T-helper 17 cell (primary cell): ENCODE measurements at places on chromosomes 1 and 21.

DNA sequence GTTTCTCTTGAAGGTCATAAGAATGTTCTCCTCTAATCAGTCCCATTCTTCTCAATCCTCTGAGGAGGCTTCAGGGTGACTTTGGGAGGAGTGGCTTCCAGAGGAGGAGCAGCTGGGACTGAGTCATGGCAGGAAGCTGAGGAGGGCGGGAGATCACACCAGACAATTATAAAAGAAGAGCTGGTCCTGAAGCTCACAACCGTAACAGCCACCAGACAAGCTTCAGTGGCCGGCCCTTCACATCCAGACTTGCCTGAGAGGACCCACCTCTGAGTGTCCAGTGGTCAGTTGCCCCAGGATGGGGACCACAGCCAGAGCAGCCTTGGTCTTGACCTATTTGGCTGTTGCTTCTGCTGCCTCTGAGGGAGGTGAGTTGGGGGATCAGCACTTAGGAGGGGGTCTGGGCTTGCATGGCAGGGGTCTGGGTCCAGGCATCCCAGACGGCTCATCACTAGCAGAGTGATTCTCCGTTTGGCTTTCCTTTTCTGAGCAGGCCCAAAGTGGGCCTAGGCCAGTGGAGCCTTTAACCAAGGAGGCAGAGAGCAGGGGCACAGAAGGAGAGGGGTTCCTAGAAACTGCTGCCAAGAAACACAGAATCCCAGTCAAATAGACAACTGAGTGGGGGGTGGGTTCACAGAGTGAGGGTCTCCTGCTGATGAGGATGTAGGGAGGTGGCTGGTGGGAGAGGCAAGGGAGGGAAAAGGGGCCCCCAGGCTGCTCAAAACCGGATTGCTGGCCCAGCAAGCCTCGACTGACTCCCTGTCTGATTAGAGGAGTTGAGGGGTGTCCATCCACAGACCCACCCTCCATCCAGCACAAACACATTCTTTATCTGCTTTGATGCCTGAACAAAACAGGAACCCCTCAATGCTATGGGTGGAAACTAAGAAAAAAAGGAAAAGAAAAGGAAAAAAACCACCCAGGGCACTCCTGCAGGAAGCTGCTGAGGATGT lies at the start of gene ECM1:
ECM1 (plus strand) TSS at position 198 of the 953 bp plus-strand sequence; CDS start at position 299, 101 bp downstream.
- DNase-seq = no peak

GRCh38 chr1:189673217-189673616 lies 804.4 kb downstream of the BRINP3 start:
- DNase-seq = no peak

GRCh38 chr1:213083112-213083445 lies 32.0 kb downstream of the RPS6KC1 start:
- no peak for DNase-seq

DNA sequence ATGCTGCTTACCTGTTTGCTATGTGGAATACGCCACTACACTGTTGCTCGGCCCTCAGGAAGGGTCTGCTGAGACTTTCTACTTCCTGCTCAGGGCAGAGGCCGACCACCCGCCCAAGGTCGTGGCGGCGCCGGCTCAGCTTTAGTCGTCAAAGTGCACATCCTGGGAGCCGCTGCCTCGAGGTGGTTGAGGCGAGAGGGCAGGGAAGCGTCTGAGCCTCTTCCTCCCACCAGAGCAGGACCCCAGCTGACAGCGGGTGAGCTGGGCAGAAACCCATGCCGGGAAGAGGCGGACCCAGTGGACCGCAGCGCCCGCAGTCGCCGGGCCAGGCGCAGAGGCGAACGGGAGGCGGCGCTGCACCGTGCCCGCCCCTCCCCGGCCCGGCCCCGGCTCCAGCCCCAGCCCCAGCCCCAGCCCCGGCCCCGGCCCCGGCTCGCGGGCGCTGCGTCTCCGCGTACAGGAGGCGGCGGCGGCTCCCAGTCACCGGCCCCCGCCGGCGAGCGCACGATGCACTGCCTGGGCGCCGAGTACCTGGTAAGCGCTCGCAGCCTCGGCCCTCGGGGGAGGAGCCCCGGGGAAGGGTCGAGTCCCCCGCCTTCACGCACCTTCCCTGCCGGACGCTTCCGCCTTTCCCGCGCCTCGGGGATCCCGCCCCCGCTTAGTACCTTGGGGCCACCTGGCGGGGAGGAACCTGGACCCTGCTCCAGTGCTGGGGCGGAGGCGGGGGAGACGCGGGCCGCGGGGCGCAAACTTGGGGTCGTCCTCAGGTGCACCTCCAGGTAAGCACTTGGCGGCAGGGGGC lies at the start of gene SLC44A3:
SLC44A3 (plus strand) TSS at position 413 of the 802 bp plus-strand sequence; CDS start at position 508, 95 bp downstream.
- DNase-seq = no peak

DNA sequence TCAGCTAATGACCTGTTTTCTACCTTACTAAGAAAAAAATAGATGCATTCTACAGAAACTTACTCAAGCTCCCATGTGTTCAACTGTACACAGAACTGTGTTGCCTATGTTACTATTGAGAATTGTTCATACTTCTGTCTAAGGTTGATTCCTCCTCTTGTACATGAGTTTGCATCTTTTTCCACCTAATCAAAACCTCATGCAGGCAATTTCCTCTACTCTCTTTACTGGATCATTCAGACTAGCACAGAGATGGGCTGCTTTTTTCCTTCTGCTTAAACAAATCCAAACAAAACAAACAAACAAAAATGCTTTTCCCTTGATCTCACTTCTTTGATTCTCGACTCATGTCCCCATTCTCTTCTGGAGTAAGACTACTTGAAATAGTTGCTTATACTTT lies 58.8 kb upstream of the PTGFR start:
- DNase-seq = no peak

- DNase-seq = no peak
These were observed 94.6 kb upstream of the ZBTB18 start for GRCh38 chr1:243956450-243956849.

GRCh38 chr1:6584126-6585080 lies 4.6 kb downstream of the ZBTB48 start:
- no peak for DNase-seq

- no peak for DNase-seq
These were observed 398 bp downstream of the PTPRU start for GRCh38 chr1:29236712-29237128.

DNA sequence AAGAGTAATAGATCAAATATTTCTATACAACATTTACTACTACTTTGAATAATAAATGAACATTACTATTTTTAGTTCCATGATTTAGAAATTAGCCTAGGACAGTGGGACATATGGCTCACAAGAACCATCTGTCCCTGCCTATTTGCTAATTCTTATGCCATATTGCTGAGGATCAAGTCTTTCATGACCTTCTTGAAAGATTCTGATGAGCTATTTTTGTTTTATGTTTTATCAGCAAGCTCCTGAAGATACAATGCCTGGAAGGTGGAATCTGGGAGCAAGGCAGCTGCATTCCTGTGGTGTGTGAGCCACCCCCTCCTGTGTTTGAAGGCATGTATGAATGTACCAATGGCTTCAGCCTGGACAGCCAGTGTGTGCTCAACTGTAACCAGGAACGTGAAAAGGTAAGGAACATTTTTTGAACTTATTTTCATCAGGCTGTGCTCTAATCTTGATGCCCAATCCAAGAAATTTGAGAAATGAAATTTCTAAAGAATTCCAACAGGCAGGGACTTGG lies 326.7 kb downstream of the PAPPA2 start:
- DNase-seq = no peak

GRCh38 chr1:167288390-167289074 lies 67.8 kb downstream of the POU2F1 start:
- no peak for DNase-seq

DNA sequence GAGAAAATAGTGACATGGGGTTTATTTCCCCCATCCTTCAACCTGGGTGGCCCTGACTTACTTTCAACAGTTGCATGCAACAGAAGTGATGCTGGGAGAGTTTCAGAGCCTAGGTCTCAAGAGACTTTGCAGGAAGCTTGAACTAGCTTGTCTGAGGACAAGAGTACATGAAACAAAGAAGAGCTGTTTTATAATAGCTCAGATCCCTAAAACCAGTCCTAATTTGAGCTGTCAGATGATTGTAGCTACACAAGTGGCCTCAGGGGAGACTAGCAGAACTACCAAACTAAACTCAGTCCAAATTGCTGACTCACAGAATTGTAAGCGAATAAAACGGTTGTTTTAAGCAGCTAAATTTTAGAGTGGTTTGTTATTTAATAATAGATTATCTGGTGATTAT lies 17.1 kb downstream of the RC3H1 start:
- DNase-seq = no peak

DNA sequence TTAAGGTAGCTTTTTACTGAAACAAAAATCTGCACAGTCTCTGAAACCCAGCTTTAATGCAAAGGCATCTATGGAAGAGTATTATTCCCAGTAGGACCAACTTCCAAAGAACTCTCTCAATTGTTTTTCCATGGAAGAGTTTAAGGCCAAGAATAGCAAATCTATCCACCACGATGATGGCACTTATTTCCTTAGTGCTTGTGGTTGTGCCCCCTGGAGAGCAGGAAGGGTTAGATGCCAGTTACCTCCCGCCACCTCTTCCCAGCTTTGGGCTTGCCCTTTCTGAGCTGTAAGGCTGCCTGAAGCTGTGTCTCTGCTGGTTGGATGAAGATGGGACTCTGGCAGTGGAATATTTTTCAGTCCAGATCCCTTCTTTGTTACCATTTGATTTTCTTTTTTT lies 4.8 kb upstream of the ATP1A1 start:
- DNase-seq = no peak

- DNase-seq = no peak
These were observed 28.0 kb downstream of the TIAM1 start for GRCh38 chr21:31316072-31316471.

DNA sequence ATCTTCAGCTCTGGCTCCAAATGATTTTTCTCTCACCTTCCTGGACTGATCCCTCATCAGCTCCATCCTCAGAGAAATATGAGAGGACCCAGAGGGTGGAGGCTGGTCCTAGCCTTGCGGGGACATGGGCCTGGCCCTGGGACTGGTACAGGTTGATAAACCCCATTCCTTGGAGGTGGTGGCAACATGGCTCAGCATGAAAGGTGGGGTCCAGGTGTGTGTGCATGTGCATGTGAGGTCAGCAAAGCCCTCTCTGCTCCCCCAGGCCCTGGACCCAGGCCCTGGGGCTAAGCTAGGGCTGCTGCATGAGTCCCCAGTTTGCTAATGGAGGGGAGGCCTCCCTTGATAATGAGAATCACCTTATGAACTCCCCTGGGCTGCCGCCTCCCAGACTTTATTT lies 363.1 kb downstream of the MATN1 start:
- no peak for DNase-seq

- DNase-seq = no peak
These were observed 112.0 kb upstream of the CHRM3 start for GRCh38 chr1:239274242-239274830.

GRCh38 chr1:159532922-159533321 lies 2.9 kb downstream of the OR10J5 start:
- DNase-seq = no peak

GRCh38 chr1:241749041-241749944 lies 97.2 kb downstream of the WDR64 start:
- no peak for DNase-seq

DNA sequence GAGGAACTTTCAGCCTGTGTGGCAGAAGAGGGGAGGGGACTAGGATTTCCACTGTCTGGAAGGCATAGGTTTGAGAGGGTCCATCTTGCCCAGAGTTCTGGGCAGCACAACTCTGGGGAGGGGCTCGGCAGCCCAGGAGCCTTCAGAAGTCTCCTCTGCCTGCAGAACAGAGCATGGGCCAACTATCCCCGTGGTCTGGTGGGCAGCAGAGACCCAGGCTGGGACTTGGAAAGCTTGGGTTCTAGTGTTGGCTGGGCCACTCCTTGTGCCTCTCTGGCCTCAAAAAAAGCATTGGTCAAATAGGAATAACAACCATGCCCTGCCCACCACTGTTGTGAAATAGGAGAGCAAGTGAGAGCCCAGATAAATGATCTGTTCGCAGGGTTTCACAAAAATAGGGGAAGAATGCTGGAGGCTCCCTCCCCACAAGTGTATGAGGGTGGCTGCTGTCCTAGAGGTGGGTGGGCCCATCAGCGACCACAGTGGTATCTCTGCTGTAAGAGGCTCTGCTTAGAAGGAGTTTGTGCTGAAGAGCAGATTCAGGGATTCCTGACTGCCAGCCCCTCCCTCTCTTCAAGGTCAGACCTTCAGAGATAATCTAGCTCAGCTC lies 8.9 kb downstream of the EPHA10 start:
- DNase-seq = no peak

DNA sequence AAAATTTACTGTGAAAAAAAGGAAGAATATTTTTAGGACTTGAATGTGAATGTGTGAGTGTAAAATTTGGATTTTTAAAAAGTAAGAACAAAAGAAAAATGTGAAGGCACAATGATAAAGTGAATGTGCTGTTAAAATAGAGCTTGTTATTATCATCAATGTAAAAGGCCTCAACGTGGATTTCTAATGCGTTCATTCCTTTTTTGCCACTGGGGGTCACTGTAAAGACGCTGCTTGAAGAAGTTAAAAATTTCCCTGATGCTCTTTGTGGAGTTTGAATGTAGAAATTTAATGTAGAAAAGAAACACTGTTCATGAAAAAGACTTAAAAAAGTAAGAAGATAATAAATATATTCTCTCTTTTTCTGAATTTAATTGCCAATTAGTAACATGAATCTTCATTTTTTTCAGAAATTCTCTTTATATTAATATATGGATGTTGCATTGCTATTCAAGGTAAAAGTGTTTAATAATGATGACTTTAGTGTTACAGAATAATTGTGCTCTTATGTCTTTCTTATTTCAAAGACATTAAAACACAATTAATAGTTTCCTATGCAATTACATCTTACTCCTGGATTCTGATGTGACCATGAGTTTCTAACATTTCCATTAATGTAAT lies 161.5 kb downstream of the DNM3 start:
- no peak for DNase-seq

GRCh38 chr1:211788626-211789025 lies 41.9 kb downstream of the LPGAT1 start:
- no peak for DNase-seq

- DNase-seq = no peak
These were observed 10.4 kb downstream of the ADAMTSL4 start for GRCh38 chr1:150559656-150560010.

DNA sequence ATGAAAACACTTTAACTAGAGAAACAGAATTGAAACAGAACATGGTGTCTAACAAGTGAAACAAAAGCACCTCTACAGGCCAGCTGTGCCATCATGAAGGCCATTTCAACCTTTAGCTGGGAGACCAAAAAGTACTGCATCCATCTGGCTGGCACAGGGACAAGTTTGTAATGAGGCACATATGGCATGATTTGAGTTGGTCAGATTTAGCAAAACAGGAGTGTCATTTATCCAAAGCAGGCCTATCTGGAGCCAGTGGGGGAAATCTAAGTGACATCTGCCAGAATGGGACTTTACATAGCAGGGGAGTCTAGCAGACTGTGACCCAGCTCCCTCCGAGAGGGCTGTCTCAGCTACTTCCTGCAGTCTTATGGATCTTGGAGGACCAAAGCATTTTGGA lies 51.9 kb downstream of the DNTTIP2 start:
- DNase-seq = no peak
